ENCODE measurements at places on chromosomes 12 and 14. TPM values are rescaled to one million over a fixed set of nuclear protein-coding genes. Genes with fewer than 3 reads are reported as not detected.
A peak's percentile ranks its signal among the peaks of the same experiment; 100 is the strongest.

DNA sequence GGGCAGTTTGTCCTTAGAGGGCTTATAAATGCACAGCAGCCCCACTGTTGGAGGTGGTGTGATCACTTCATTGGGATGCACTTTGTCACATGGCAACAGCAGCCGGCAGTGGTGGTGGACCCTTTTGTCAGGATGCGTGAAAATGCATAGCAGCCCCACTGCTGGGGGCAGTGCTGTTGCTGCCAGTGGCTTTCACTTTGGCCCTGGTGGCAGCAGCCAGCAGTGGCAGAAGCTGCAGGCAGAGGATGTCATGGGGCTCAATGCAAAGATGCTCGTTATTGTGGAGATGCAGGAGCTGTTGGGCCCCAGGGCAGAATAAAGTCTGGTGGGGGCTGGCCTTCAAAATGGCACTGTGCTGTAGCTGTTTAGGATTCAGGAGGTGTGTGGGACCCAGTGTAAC lies 173.0 kb upstream of the DAAM1 start:
- DNase-seq: no peak
- no peaks in the 10 kb centered on the region for H3K36me3 ChIP-seq
- H3K27me3 ChIP-seq: no peaks in the 10 kb centered on the region
- no peak overlapping the region for H3K27ac ChIP-seq
- no peak overlapping the region for H3K4me3 ChIP-seq

GRCh38 chr12:107668320-107669098 lies 17.1 kb upstream of the PWP1 start:
- no peak overlapping the region for H3K27ac ChIP-seq
- DNase-seq: no peak
- H3K4me1 ChIP-seq: no peaks in the 10 kb centered on the region
- H3K4me3 ChIP-seq: no peak overlapping the region
- peaks cover 44% of the 10 kb centered on the region for H3K27me3 ChIP-seq
- no peaks in the 10 kb centered on the region for H3K36me3 ChIP-seq

GRCh38 chr14:29897181-29897580 lies 30.5 kb downstream of the PRKD1 start:
- H3K36me3 ChIP-seq: no peaks in the 10 kb centered on the region
- no peak overlapping the region for H3K4me3 ChIP-seq
- no peak overlapping the region for H3K27ac ChIP-seq
- no peaks in the 10 kb centered on the region for H3K4me1 ChIP-seq
- H3K27me3 ChIP-seq: no peaks in the 10 kb centered on the region
- DNase-seq: no peak

DNA sequence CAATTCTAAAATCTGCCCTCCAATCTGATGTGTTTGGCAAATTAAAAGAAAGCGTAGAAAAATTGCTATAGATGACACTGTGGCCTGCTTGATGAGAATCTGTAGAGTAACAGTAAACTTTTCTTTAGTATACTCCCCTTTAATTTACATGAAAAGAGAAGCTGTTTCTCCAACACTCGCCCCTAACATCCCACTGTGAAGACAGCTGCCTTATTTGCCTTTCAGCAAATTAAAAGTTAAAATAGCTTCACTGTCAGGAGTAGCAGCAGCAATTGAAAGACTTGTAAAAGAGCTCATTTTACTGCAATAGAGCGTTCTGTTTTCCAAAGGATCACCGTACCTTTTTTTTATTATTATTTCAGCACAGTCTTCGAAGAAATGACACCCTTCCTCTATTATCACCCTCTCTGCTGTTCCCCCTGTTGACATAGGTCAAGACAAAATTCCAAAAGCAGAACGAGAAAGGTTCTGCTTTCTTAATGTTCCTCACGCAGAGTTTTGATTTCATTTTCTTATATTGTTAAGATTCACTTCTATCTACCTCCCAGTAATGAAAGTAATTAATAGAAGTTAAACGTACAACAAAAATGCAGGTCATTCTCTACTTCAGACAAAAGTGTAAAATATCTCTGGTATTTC lies 153.5 kb upstream of the USP15 start:
- no peak overlapping the region for H3K27ac ChIP-seq
- no peaks in the 10 kb centered on the region for H3K4me1 ChIP-seq
- DNase-seq: no peak
- H3K27me3 ChIP-seq: no peaks in the 10 kb centered on the region
- H3K36me3 ChIP-seq: no peaks in the 10 kb centered on the region

GRCh38 chr12:70598467-70599193 lies 38.6 kb downstream of the PTPRB start:
- no peak overlapping the region for H3K4me3 ChIP-seq
- H3K27ac ChIP-seq: no peak overlapping the region
- no peak for DNase-seq
- H3K36me3 ChIP-seq: peaks cover 3% of the 10 kb centered on the region
- H3K27me3 ChIP-seq: no peaks in the 10 kb centered on the region

- H3K27ac ChIP-seq: no peak overlapping the region
- no peaks in the 10 kb centered on the region for H3K27me3 ChIP-seq
- H3K4me1 ChIP-seq: peaks cover 6% of the 10 kb centered on the region
- no peaks in the 10 kb centered on the region for H3K36me3 ChIP-seq
Observed at GRCh38 chr12:52278575-52279421, 4.4 kb downstream of the KRT86 start.

GRCh38 chr12:48977290-48978281 lies 536 bp upstream of the WNT1 start:
- peaks cover 49% of the 10 kb centered on the region for H3K27me3 ChIP-seq
- DNase-seq: peak; percentile 88
- H3K27ac ChIP-seq: no peak overlapping the region
- H3K4me1 ChIP-seq: peaks cover 56% of the 10 kb centered on the region

Gene TEX22
- total RNA-seq: 1.0 TPM

Gene KCNH5
- total RNA-seq: 1.5 TPM

DNA sequence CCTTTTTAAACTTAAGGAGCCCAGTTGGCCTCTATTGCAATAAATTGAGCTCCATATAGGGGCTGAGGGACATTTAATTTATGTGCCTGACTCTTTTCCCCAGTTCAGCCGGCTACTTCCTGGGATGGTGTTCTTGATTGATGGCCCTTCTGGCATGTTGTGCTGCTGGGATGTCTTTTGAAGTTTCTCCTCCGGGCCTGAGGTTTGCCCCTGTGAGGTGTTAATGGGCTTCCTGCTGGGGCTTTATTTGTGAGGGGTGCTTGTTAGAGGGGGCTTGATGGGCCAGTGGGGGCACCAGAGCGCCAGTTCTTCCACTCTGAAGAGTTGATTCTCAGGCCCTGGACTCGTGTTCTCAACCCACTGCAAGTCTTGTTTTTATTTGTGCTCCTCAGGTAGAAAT lies 69.6 kb downstream of the CHST11 start:
- peaks cover 36% of the 10 kb centered on the region for H3K4me1 ChIP-seq
- no peaks in the 10 kb centered on the region for H3K27me3 ChIP-seq
- H3K36me3 ChIP-seq: peaks cover 4% of the 10 kb centered on the region
- peak; percentile 33 for DNase-seq

GRCh38 chr14:61347826-61348443 lies 26.6 kb downstream of the PRKCH start:
- H3K4me1 ChIP-seq: peaks cover 25% of the 10 kb centered on the region
- no peak overlapping the region for H3K4me3 ChIP-seq
- DNase-seq: no peak

GRCh38 chr14:69615121-69615495 lies 3.7 kb downstream of the SUSD6 start:
- peak overlapping the region; percentile 28 for H3K4me3 ChIP-seq
- peak overlapping the region; percentile 70 for H3K27ac ChIP-seq
- no peak for DNase-seq
- H3K27me3 ChIP-seq: no peaks in the 10 kb centered on the region
- H3K36me3 ChIP-seq: peaks cover 37% of the 10 kb centered on the region

All from K562 (cell line).